ENCODE measurements at places on chromosomes 2 and 18.

- DNase-seq, result peak; percentile 90
Observed at GRCh38 chr2:219277703-219278654, 1.2 kb upstream of the DNAJB2 start.

GRCh38 chr18:60295674-60296073 lies 76.9 kb downstream of the MC4R start:
- no peak for DNase-seq

DNA sequence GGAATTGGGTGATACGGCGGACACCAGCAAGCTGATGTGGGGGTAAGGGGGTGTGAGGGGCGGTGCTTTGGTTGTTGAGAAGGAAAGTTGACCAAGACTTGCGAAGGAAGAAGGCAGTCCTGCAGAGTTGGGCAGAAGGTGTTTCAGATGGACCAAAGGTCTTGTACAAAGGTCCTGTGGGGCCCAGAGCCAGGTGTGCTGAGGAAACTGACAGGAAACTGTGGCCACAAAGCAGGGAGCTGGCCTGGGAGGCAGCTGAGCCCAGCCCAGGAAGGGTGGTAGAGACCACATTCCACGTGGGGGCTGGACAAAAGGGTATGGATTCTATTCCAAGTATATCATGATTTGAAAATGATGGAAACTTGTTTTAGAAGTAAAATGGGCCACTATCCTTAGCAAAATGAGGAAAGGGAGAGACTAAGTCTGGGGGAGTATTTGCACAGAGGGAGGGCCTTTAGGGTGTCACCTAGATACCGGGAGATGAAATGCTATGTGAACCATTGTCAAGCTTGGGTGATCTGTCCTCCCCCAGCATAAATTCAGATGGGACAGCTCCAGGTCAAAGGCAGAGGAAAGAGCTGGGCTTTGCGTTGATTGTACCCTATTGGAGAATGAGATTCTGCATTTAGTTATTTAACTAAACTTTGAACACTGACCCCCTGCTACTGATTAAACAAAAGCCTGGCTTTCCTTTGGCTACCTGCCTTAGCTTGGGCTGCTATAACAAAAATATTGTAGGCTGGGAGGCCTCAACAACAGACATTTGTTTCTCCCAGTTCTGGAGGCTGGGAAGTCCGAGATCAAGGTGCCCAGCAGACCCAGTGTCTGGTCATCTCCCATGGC lies 4.3 kb upstream of the EDAR start:
- DNase-seq, result no peak

DNA sequence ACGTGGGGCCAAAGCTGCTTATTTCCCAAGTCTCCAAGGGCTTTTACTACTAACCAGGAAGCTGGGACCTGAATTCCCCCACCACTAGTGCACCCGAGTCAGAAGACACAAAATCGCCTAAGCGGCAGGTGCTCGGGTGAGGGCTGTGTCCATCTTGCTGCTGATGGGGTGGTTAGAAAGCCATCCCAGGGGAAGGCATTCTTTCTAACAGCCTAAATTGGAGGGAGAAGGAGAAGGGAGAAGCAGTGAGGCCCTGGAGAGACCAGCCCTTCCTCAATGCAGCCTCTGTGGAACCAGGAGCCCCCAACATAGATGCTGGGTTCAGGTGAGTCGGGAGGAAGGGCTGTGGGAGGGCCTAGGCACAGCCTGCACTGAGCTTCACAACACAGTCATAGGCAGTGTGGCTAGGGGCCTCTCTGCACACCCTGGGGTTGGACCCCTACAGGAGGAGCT lies 1.9 kb upstream of the PROM2 start:
- peak; percentile 4 for DNase-seq

DNA sequence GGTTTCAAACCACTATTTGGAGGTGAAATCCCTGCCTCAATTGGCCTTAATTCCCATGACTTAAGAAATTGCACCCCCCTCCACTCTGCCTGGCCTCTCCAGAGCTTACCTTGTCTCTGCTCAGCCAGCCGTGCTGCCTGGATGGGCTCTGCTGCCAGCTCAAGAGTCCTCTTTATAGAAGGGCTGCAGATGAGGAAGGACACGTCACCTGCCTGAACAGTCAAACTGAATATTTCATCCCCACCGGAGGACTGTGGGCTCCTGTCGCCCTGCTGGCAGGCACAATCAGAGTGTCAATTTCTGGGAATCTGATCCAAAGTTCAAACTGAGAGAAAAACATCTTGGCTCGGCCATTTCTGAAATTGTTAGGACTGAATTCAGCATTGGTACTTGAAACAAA lies at the start of gene OTOS:
OTOS (minus strand) TSS at position 148 of the 400 bp plus-strand sequence. CDS start 332 bp downstream, outside the sequence.
- DNase-seq, result no peak

GRCh38 chr18:49911427-49911826 lies 98.1 kb upstream of the ACAA2 start:
- no peak for DNase-seq

DNA sequence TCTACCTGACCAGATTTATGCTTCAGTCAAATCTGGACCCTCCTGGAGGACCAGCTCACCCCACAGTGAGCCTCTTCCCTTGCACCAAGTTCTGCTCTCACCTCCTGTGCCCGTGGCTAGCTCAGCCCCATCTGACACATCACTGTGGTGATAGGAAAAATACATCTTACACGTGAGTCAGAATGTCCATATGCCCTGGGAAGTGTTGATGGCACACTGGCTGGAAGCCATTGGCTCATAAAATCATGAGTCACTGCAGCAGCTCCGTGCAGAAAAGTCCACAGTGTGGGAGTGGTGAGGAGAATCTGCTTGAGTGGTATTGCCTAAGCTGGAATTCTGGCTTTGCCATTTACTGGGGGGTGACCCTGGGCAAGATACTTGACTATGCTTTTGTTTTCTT lies 42.6 kb upstream of the RAPGEF4 start:
- DNase-seq, result peak; percentile 63

GRCh38 chr2:241372361-241372992 lies 16.4 kb downstream of the FARP2 start:
- DNase-seq, result no peak

- no peak for DNase-seq
Observed at GRCh38 chr2:101625387-101625786, 72.1 kb upstream of the MAP4K4 start.

- no peak for DNase-seq
Observed at GRCh38 chr18:68548904-68549870, 165.7 kb downstream of the TMX3 start.

DNA sequence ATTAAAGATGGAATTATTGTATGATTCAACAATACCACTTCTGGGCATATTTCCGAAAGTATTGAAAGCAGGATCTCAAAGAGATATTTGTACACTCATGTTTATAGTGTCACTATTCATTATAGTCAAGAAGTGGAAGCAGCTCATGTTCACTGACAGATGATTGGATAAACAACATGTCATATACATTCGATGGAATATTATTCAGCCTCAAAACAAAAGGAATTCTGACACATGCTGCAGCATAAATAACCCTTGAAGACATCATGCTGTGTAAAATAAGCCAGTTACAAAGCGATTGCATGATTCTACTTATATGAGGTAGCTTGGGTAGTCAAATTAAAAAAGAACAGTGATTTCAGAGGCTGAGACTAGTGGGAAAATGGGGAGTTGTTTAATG lies 39.3 kb upstream of the PROKR1 start:
- DNase-seq, result no peak

DNA sequence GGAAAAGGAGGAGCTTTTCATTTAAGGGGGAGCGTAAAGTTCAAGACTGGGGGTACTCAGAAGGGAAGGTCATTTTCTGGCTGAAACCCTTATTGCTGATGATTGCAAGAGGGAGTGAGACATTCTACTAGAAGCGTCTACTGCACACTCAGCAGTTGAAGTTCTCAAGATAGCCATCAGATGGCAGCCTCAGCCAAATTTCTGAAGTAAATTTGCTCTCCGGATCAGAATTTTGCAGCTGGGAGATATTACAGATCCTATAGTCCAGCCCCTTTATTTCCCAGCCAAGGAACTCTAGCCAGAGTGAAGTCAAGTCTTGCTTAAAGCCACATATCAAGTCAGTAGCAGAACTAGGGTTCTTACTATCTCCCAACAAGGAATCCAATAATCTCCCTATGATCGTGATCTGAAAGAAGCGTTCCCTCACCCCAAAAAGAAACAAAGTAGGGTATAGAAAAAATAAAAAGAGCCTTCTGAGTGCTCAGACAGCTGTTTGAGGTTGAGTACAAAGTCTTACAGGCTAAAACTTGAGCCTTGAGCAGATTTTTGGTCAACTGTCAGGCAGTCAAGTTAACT lies 24.0 kb downstream of the RAX start:
- DNase-seq, result peak; percentile 84

DNA sequence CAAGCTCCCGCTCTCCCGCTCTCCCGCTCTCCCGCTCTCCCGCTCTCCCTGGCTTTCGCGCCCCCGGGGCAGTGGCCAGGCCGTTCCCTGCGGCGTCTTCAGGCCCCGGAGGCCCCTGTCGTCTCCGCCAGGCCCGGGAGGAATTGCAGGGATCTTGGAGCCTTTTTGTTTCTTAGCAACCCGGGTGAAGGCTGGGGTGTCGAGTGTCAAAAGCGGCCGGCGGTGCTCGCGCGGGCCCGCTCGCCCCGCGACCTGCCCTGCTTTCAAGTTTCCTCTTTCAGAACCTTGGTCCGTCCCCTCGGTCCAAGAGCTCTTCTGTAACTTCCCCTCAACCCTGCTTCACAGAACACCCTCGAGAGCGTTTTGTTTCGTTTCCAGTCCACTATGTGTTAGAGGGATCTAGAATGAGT lies 1.4 kb downstream of the RNF138 start:
- DNase-seq, result peak; percentile 77
